Ascending aorta (tissue), 2 donors: ENCODE measurements at places on chromosomes 3 and 15.

DNA sequence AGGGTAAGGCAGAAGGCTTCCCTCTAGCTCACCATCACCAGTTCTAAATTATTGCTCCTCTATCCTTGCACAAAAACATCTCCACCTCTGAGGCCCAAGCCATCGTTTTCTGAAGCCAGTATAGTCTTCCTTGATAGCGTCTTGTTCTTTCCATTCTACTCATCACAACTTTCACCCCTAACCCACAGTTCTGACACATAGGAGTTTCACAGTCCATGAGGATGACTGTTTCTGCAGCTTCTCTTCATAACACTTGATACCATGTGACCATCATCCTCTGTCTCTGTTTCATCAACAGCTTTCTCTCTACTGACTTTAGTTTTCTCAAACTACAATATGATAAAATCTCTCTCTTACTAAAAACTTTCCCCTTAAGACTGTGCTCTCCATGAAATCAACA is 1166.5 kb downstream of the ROBO1 start:
- H3K27ac ChIP-seq: no peak overlapping the region
- DNase-seq: no peak
- peaks cover 6% of the 10 kb centered on the region for H3K36me3 ChIP-seq
- H3K4me1 ChIP-seq: no peaks in the 10 kb centered on the region
- no peak overlapping the region for H3K4me3 ChIP-seq
- no peaks in the 10 kb centered on the region for H3K27me3 ChIP-seq

DNA sequence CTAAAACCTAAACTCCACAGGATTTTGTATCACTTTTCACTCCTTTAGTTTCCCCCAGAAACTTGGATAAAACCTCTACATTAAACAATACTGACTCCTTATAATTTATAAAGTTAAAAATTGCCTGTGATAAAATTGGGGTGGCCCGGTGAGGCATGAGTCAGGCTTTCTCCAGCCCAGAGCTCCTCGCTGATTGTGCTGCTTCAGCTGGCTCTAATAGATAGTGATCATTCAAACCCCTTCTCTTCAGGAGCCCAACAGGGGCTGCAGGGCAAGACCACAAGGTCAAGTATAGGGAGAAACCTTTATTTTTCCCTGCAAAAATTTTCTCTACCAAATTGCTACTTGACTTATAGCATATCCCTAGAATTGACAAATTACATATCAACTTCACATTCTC is 308.2 kb downstream of the PLCL2 start:
- no peaks in the 10 kb centered on the region for H3K36me3 ChIP-seq
- no peaks in the 10 kb centered on the region for H3K27me3 ChIP-seq
- no peak for DNase-seq
- H3K4me1 ChIP-seq: peaks cover 13% of the 10 kb centered on the region
- H3K27ac ChIP-seq: no peak overlapping the region

GRCh38 chr3:105388176-105388575 is 21.5 kb downstream of the ALCAM start:
- no peak overlapping the region for H3K4me3 ChIP-seq
- DNase-seq: no peak
- H3K4me1 ChIP-seq: no peaks in the 10 kb centered on the region
- no peak overlapping the region for H3K27ac ChIP-seq
- no peaks in the 10 kb centered on the region for H3K27me3 ChIP-seq

DNA sequence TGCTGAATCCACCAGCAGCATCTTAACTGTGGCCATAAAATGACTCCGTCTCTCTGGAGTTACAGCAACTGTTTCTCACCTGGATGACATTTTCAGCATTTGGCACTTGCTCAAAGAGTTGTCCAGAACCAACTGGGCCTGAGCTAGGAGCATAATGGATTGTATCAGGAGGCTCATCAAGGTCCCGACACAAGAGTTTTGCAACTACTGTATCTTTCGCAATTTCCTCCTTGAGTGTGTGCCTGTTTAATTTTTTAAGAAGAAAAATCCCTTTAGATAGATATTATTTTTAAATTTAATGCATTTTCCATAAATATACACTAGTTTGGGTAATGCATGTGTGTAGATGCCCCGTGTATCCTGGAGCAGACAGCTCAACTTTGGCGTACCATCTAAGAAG is 44.3 kb upstream of the C3orf49 start:
- H3K36me3 ChIP-seq: no peaks in the 10 kb centered on the region
- no peak for DNase-seq
- H3K4me3 ChIP-seq: no peak overlapping the region
- no peaks in the 10 kb centered on the region for H3K4me1 ChIP-seq
- H3K27ac ChIP-seq: no peak overlapping the region

DNA sequence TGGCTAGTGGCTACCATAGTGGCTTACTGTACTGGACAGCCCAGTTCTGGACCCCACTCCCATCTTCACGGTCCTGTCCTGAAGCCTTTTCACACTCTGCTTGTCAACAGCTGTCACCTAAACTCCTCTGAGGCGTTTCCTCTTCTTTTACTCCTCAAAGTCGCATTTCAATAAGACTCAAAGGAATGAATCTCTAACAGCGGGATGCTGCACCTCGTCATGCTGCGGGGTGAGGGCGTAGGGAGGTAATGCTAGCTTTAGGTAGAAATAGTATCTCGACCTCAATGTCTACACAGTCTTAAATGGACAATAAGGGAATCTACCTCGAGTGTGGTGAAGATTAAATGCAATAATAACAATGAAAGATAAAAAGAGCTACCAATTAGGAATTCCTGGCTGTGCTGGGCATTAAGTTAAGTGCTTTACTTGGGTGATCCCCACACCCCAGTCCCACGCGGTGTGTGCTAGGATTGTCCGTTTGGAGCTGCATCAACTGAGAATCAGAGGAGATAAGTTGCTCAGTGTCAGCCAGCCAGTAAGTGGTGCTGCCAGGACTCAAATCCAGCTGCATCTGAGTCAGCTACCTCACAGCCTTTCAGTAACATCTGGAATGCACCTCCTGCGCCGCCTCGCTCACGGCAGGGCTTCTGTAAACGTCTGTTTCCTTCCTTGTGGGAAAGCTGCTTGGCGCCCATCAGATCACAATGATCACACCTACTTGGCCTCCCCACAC is 14.0 kb downstream of the PLA2G4D start:
- H3K4me3 ChIP-seq: no peak overlapping the region
- DNase-seq: peak; percentile 42
- no peak overlapping the region for H3K27ac ChIP-seq
- H3K27me3 ChIP-seq: no peaks in the 10 kb centered on the region

- H3K4me3 ChIP-seq: no peak overlapping the region
- H3K27me3 ChIP-seq: no peaks in the 10 kb centered on the region
- no peaks in the 10 kb centered on the region for H3K4me1 ChIP-seq
- H3K36me3 ChIP-seq: no peaks in the 10 kb centered on the region
Observed at GRCh38 chr3:74351213-74351612, 263.2 kb downstream of the CNTN3 start.

DNA sequence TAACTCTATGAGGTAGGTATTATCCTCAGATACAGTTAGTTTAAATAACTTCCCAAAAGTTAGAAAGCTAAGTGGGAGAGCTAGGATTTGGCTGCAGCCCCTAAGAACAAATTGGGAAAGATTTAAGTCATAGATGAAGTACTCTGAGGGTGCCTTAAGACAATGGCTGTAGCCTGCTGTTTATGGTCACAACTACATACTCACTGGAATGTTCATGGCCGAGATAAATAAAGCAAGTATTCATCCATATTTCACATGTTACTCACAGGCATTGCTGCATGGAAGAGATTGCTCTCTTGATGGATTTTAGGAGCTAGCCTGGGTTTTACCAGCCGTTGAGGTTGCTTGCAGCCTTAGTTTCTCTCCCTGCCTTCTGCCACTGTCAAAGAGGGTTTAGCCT is 145.0 kb downstream of the CMSS1 start:
- no peaks in the 10 kb centered on the region for H3K27me3 ChIP-seq
- H3K36me3 ChIP-seq: no peaks in the 10 kb centered on the region
- peaks cover 67% of the 10 kb centered on the region for H3K4me1 ChIP-seq
- H3K27ac ChIP-seq: peak overlapping the region; percentile 89
- no peak for DNase-seq
- no peak overlapping the region for H3K4me3 ChIP-seq

DNA sequence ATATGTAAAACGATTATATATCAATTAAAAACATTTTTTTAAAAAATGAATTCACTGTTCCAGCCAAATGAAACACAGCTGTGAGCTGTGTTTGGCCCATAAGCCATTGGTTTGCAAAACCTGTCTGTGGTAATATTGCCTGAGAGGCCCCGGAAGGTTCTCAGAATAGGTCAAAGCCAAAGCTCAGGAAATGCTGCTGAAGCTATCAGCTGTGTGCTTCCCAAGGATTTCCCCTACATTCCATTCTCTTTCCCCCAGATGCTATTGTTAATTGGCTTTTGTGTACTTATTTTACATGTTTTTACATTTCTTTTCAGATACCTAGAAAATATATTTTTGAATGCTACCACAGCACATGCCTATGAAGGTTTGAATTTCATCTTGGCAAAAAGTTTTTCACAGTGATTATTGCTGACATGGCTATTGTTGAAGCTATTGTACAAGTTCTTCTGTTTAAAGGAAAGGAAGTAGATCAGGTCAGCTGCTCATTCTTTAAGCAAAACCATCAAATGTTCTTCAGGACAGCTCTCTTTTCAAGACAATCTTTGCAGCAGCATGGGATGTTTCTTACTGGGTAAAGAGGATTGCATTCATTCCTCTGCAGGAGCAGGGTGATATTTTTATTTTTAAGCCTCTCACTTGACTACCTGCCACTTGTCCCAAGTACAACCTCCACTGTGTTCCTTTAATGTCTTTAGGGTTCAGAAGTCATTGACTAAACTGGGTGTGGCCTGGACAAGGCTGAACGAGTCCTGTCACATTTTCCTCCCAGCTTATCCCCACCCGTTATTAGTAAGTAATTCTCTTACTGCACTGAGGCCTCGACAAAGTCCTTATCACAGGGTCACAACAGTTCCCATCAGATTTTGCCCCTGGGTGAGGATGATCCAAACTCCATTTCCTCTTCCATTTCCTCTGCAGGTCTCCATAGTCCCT is 26.3 kb upstream of the BNC1 start:
- no peak overlapping the region for H3K27ac ChIP-seq
- no peaks in the 10 kb centered on the region for H3K36me3 ChIP-seq
- no peaks in the 10 kb centered on the region for H3K27me3 ChIP-seq

GRCh38 chr15:38545179-38545578 is 19.4 kb downstream of the RASGRP1 start:
- H3K4me1 ChIP-seq: no peaks in the 10 kb centered on the region
- H3K27me3 ChIP-seq: no peaks in the 10 kb centered on the region
- DNase-seq: no peak
- no peak overlapping the region for H3K27ac ChIP-seq

DNA sequence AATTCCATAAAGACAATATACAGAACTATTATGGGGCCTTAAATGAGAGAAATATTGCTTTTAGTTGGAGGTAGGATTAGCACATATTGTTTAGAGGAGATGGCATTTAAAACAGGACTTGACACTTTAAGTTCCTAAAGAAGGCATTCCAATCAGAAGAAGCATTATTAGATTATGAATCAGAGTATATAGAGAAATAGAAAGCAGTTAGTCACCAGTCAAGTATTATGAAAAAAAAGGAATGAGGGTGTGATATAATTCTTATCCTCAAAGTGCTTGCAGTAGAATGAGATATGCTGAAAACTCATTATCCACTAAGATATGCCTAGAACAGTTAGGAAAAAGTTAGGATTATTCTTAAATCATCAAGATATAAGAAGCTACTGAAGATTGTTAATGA is 456.2 kb downstream of the ZNF385D start:
- H3K4me3 ChIP-seq: no peak overlapping the region
- no peak overlapping the region for H3K27ac ChIP-seq
- no peaks in the 10 kb centered on the region for H3K4me1 ChIP-seq
- no peaks in the 10 kb centered on the region for H3K36me3 ChIP-seq

DNA sequence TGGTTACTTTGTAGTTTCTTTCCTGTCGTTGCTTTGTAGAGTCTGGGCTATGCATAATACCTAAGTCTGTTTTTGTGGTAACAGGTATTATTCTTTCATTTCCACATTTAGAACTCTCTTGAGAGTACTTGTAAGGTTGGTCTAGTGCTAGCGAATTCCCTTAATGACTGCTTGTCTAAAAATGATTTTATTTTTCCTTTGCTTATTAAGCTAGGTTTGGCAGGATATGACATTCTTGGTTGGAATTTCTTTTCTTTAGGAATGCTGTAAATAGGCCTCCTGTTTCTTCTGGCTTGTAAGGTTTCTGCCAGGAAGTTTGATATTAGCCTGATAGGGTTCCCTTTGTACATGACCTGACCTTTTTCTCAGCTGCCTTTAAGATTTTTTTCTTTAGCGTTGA is 70.1 kb upstream of the SGO1 start:
- no peak overlapping the region for H3K4me3 ChIP-seq
- no peaks in the 10 kb centered on the region for H3K27me3 ChIP-seq
- H3K4me1 ChIP-seq: no peaks in the 10 kb centered on the region
- DNase-seq: no peak
- no peaks in the 10 kb centered on the region for H3K36me3 ChIP-seq

- no peaks in the 10 kb centered on the region for H3K4me1 ChIP-seq
- H3K36me3 ChIP-seq: peaks cover 23% of the 10 kb centered on the region
- H3K4me3 ChIP-seq: no peak overlapping the region
- no peaks in the 10 kb centered on the region for H3K27me3 ChIP-seq
Observed at GRCh38 chr3:62277986-62278385, 95.4 kb downstream of the FEZF2 start.

DNA sequence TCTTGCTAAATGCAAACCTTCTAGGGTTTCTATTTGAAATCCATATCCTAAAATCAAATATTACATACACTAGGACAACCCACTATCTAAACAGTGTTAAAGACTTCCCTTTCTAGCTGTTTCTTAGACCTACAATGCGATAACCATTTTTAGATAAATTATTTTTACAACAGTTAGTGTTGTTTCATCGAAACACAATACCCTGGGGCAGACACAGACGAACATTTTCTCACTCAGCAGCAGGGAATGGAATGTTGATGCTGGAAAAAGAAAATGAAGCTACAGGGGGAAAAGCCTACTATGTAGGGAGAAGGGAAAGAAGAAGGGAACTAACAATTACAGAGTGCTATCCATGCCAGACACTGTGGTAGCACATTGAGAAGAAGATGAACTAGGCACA is 6.0 kb upstream of the HERC1 start:
- no peak overlapping the region for H3K4me3 ChIP-seq
- no peak overlapping the region for H3K27ac ChIP-seq
- DNase-seq: no peak
- no peaks in the 10 kb centered on the region for H3K4me1 ChIP-seq

DNA sequence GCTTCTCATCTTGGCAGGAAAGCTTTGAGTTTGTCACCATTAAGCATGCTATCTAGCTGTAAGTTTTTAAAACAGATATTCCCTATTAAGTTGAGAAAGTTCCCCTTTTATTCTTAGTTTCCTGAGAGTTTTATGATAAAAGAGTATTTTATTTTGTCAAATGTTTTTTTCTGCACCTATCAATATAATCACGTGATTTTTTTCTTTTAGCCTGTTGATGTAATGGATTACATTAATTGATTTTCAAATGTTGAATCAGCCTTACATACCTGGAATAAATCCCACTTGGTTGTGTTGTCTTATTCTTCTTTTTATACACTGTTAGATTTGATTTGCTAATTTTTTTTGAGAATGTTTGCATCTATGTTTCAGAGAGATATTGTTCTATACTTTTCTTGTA is 179.5 kb downstream of the ZNF621 start:
- H3K36me3 ChIP-seq: no peaks in the 10 kb centered on the region
- no peaks in the 10 kb centered on the region for H3K27me3 ChIP-seq
- no peak overlapping the region for H3K4me3 ChIP-seq
- no peak for DNase-seq
- H3K27ac ChIP-seq: no peak overlapping the region

GRCh38 chr15:91424001-91424400 is 323.9 kb downstream of the SV2B start:
- no peaks in the 10 kb centered on the region for H3K4me1 ChIP-seq
- no peaks in the 10 kb centered on the region for H3K36me3 ChIP-seq
- no peak for DNase-seq
- no peak overlapping the region for H3K4me3 ChIP-seq
